Stimulated activated CD8-positive, alpha-beta memory T cell treated with anti-CD3 and anti-CD28 coated beads, Interleukin-7, amount 100 ng/mL, for 1 hour (primary cell): ENCODE measurements at places on chromosomes 12 and 14.

DNA sequence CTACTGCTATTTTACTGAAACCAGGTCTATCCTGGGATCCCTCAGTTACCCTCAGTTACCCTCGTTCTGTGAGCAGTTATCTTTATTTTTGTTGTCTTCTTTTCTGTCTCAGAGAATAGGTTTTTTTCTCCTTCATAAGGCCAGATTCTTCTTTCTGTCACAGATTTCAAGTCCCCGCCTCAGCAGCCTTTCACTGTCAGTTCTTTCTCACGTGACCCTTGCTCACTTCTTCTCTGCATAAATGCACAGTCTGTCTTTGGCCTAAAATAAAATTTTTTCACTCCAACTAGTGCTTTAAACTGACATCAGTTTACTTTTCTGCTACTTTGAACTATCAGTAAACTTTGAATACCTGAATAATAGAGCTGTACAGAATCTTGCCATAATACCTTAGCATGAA, 299.7 kb downstream of the ERC1 start:
- DNase-seq: no peak

- no peak for DNase-seq
Measured at GRCh38 chr14:65772921-65773574, 360.5 kb downstream of the FUT8 start.

- peak; percentile 55 for DNase-seq
Measured at GRCh38 chr12:110403976-110404682, 621 bp upstream of the ANAPC7 start.

DNA sequence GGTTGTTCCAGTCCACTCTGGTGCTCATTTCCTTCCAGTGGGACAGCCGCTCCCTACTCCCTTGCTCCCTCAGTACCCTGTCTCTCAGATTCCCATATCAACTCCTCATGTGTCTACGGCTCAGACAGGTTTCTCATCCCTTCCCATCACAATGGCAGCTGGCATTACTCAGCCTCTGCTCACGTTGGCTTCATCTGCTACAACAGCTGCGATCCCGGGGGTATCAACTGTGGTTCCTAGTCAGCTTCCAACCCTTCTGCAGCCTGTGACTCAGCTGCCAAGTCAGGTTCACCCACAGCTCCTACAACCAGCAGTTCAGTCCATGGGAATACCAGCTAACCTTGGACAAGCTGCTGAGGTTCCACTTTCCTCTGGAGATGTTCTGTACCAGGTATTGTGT, 69.9 kb downstream of the RAD52 start:
- DNase-seq: no peak

DNA sequence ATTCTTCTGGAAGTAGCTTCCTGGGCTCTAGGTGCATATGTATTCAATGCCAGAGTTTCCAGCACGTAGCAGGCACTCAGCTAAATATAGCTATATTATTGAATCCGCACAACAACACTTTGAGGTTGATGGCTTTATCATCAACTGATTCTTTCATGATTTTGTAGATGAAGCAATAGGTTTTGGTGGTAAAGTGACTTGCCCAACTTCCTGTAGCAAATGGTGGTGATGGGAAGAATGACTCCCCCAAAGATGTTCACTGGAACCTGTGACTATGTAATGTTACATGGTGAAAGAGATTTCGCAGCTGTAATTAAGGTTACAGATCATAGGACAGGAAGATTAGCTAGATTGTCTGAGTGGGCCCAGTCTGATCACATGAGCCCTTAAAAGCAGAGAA, 3.2 kb downstream of the TDRD9 start:
- no peak for DNase-seq

DNA sequence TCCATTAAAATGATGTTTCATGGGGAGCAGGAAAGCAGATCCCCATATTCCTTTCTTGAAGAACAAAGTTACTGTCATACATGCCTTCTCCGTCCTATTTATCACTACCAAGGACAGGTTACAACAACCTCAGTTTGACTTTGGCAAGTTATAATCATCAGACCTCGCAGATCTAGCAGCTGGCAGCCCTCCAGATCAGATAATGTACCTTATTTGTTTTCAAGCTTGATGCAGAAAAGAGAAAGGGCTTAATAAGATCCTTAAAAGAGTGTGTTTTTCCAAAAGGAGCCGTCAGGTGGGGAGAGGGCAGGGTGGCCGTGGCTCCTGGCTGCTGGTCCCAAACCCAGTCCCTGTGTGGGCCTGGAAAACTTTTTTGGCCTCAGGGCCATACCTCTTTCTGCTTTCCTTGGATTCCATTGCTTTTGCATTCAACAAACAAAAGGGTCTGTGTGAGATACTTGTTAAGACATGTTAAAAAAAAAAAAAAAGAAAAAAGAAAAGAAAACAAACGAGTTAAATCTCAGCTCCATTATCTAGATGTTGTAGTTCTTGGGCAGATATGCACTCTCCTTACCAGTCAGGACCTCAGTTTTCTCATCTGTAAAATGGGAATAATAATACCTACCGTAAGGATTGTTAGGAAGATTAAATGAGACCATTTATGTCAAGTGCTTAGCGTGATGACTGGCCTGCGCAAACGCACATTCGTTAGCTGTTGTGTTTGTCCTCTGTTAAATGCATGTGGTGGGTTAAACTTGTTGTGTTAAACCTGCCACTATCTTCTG, 64.6 kb downstream of the B4GALNT3 start:
- no peak for DNase-seq

- DNase-seq: no peak
Measured at GRCh38 chr14:79351011-79351410, 860.3 kb downstream of the DIO2 start.

- no peak for DNase-seq
Measured at GRCh38 chr14:99382781-99383471, 97.7 kb downstream of the SETD3 start.

GRCh38 chr12:111248236-111249017, 120.5 kb downstream of the PHETA1 start:
- no peak for DNase-seq

GRCh38 chr12:132066345-132066685, 77.8 kb downstream of the DDX51 start:
- DNase-seq: no peak

GRCh38 chr12:2239381-2239871, 186.6 kb downstream of the CACNA1C start:
- no peak for DNase-seq
